Activated CD8-positive, alpha-beta memory T cell treated with anti-CD3 and anti-CD28 coated beads, Interleukin-2, amount 10 ng/mL, durations not matched to agents 7 days and 5 days (primary cell): ENCODE measurements at places on chromosomes 5 and 9. TPM values are rescaled to one million over a fixed set of nuclear protein-coding genes. Genes with fewer than 3 reads are reported as not detected.

- no peak for DNase-seq
These were observed 120.0 kb upstream of the ACOT12 start for GRCh38 chr5:81513982-81514381.

DNA sequence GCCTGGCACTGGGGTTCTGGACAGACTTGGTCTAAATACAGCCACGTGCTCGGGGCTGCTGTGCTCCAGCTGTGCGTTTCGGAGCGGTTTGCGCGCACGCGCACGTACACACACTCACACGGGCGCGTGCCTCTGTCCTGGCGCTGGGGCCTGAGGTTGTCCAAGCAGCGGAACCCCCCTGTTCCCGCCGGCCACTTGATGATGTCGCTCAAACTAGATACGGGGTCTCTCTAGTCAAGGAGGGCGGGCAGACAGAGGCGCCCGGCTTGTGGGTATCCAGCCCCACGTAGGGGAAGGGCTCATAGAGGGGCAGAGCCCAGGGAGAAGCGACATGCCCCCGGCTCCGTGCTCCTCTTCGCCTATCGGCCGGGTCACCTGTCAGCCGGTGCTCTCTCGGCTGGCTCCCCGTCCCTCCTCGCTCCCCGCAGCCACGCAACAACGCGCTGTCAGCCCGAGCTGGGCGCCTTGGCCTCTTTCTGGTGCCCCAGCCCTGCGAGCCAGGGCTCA lies 8.9 kb downstream of the NR2F1-AS1 start:
- DNase-seq: no peak

DNA sequence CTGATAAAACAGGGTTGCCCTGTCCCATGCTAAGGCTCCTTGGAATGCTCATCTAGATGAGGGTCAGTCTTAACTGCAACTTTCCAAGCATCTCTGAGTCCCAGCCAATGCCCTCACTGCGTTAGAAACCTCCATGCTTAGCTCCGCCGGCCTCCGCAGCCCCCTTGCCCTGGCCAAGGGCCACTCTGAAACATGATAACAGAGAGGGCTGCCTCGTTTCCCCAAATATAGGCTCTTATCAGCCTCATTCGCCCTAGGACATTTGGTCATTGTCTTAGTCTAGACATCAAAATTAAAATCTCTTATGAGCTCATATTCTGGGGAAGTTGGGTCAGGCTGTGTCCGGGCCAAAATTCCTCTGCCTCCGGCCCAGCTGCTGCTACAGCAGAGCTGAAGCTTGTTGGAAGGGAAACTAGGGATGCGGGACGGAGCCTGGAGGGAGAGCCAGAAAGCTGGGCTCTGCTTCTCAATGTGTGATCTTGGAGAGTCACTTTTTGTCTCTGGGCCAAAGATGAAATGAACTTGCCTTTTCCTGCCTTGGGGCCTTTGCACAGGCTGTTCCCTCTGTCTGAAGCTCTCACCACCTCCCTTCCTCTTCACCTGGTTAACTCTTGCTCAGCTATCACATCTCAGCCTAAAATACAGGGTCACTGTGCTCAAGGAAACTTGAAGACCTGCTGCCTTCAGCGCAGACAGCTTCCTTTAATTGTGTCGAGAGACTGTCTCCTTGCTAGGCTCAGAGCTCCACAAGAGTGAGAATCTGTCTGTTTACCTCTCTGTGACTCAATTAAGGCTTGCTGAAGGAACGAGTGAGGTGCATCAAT lies 191.3 kb downstream of the RGS3 start:
- DNase-seq: no peak

DNA sequence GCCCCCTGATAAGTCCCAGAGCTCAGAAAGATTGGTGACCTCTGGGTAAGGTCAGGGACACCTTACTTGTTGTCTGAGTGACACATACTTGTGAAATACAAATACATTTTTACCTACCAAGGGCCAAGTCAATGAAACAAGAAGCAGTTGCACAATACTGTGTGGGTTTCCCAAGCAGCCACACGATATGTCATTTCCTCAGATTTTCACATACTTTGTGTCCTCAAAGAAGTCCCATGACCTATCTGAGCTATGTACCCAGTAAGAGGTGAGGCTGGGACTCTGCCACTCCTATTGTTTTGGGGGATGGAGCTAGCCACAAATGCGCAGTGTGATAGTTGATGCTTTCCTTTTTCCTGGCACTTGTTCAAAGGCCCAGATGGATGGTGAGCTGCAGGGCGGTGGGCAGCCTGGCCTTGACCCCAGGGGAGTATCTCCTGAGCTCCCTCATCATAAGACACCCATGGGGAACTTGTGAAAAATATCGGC lies 4.8 kb upstream of the SLC25A51 start:
- no peak for DNase-seq

GRCh38 chr9:103942651-103943050 lies 151.5 kb upstream of the SMC2 start:
- no peak for DNase-seq

DNA sequence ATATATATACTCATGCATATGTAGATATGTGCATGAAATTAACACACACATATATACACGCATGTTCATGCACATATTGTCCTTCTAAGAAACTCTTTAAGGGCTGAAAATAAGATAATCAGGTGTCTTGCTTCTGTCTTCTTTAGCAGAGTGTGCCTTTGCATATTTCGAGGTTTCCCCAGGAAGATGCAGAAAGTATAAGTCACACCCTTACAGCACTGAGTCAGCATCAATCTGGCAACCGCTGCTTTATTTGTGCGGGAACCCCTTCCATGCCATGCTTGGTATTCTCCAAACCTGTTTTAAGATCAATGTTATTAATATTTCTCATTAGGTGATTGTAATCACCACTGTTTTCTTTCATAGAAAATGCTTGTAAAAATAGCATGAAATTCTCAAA lies 557.9 kb downstream of the CAAP1 start:
- DNase-seq: no peak

- no peak for DNase-seq
These were observed 52.7 kb downstream of the RXRA start for GRCh38 chr9:134378901-134379338.

DNA sequence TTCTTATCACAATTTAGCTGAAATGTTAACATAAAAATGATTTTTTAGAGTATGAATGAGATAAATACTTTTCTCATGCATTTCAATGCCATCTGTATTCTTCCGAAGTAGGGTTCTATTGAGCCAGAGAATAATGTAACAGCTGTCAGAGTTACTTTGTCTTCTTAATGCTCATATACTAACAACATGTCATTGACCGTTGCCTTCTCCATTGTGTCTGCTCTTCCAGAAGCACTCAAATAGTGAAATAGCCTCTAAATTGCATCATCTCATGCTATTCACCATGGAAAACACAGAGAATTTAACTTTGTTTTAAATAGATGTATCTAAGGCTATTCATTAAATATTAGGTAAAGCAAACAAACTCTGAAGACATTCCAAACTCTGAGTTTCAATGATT lies 1875.9 kb upstream of the CDH9 start:
- no peak for DNase-seq

- DNase-seq: no peak
These were observed 15.7 kb downstream of the LMBRD2 start for GRCh38 chr5:36135988-36136387.

DNA sequence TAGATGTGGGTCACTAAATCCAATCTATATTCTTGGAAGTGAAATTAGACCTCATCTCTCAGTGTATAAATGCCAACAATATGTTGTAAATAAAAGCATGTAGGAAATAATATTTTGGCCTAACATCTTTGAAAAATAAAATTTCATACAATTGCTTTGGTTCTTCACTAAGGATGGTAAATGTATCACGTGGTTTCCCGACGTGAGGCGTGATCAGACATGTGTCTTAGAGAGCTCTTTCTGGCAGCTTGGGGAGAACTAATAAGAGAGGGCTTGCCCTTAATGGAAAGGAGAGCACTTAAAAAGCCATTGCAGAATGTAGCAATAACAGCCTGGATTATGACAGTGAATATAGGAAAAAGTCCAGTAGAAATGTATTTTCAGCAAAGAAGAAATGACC lies 602.6 kb downstream of the CDH12 start:
- no peak for DNase-seq

DNA sequence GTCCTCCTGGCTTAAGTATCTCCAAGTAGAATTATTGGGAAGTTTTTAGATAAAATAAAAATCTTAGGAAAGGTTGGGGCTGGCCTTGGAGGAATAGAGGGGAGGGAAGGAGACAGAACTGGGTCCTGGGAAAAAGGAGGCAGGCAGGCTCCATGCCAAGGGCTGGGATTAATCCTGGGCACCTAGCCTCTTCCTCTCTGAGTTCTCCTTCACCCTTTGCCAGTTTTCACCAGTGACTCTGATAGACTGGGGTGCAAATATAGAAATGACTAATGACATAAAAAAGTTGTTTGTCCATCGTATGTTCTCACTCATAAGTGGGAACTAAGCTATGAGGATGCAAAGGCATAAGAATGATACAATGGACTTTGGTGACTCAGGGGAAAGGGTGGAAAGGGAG lies 81.9 kb downstream of the RMI1 start:
- DNase-seq: no peak

- DNase-seq: no peak
These were observed 79.3 kb upstream of the COL5A1 start for GRCh38 chr9:134562146-134562849.

DNA sequence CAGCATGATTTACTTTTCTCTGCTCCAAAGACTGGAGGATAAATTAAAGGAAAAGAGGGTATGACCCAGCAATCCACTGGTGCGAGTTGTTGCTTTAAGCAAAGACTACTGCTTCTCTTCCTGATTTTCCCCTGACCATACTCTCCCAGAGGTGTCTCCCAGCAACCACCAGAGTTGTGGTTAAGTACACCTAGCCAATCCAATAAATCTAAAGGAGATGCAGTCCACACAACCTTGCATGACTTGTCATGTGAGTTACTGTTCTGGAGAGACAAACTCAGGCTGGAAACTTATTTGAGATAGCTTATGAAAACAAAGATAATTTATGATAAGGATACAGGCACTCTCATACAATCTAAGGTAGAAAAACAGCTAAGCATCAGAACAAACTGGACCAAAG lies 11.9 kb downstream of the TMC1 start:
- no peak for DNase-seq

DNA sequence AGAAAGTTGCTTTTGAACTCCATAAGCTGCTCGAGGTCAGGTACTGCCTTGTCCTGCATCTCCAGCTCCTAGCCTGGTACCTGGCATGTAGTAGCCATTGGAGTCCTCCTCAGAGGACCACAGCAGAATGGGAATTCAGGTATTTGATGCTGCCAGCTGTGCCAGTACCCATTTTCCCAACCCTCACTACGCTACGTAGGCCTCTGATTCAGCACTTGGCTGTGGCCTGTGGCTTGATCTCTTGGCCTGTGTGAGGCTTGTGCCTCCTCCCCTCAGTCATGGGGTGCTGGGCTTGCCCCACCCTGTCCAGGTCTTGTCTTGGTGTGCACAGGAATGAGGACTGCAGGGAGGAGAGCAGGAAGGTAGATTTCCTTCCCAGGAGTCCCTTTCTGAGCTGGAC lies 11.8 kb downstream of the OTULIN start:
- DNase-seq: peak; percentile 82

- DNase-seq: no peak
These were observed 75.0 kb downstream of the NR2F1 start for GRCh38 chr5:93658044-93658443.

DNA sequence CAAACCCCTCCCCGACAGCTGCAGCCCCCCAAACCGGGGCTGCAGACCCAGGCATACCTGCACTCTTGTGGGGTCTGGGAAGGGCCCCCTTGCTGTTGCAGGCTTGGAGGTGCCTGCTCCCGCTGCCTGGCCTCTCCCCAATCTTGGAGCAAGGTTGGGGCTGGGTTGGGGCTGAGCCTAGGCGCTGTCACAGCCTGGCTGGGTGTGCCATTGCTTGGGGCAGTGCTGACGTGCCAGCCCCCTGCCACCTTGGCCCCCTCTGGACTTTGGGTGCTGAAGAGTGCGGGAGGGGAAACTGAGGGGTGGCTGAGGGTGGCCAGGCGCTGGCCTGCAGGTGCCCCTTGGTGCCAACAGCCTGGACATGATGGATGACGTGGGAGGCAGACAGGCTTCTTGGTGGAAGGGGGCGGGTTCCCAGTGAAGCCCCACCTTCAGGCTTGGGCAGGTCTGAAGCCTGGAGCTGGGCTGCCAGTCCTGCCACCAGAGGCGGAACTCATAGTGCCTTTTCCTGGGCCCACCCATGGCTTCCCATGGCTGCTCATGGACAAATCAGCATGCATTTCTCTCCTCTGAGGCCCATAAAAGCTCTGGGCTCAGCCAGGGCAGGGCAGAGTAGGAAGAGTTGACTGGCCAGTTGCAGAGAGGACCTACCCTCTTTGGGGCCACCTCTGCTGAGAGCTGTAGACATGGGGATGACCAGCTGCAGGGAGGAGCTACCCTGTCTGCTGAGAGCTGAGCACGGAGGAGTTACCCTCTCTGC lies 19.1 kb downstream of the TMEM38B start:
- DNase-seq: no peak

DNA sequence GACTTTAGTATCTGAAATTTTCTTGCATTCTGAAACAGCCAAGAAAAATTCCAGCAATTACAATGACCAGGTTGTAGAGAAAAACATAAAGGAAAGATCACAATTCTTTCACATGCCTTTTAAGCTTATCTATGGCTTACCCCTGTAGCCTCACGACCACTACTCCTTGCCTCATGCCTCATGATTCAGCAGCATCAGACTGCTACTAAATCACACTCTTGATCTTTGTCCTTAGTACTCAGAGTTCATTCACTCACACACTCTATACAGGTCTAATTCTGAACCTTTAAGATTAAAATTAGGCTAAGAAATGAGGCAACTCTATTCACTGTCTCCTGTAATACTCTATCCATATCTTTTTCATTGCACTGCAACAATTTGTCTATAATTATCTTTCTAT lies 415.1 kb downstream of the MLLT3 start:
- no peak for DNase-seq

Gene IFNA2
- total RNA-seq: not detected

Gene THBS4
- 3.6 TPM for total RNA-seq

Gene NIM1K
- 0.50 TPM for total RNA-seq

Gene GALNT12
- 3.5 TPM for total RNA-seq

Gene SSBP2
- total RNA-seq: 13.1 TPM

Gene DMRT3
- total RNA-seq: not detected

Gene RGS7BP
- total RNA-seq: not detected

Gene EDIL3
- not detected for total RNA-seq

Gene TMC1
- total RNA-seq: not detected
